Suppressor macrophage (primary cell): ENCODE measurements at places on chromosomes 5 and 9.
A peak's percentile ranks its signal among the peaks of the same experiment; 100 is the strongest.

DNA sequence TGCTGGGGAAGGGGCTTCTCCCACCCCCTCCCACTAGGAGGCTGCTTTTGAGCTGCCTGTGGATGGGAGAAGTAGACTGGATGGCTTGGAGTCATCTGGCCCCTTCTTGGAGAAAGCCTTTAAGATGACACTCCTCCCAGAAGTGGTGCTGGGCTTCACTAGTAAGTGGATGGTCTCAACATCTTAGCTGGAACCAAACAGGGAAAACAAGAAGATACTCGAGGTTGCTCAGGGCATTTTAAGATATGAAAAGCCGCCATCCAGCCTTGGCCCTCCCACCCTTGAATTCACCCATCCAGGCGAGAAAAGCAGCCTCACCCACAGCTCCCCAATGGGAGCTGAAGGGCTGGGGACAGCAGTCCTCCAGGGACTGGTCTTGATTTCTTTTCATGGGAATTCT, 7.8 kb upstream of the SMIM32 start:
- DNase-seq, result no peak

- no peak for DNase-seq
Measured at GRCh38 chr5:15731699-15732098, 231.7 kb downstream of the FBXL7 start.

DNA sequence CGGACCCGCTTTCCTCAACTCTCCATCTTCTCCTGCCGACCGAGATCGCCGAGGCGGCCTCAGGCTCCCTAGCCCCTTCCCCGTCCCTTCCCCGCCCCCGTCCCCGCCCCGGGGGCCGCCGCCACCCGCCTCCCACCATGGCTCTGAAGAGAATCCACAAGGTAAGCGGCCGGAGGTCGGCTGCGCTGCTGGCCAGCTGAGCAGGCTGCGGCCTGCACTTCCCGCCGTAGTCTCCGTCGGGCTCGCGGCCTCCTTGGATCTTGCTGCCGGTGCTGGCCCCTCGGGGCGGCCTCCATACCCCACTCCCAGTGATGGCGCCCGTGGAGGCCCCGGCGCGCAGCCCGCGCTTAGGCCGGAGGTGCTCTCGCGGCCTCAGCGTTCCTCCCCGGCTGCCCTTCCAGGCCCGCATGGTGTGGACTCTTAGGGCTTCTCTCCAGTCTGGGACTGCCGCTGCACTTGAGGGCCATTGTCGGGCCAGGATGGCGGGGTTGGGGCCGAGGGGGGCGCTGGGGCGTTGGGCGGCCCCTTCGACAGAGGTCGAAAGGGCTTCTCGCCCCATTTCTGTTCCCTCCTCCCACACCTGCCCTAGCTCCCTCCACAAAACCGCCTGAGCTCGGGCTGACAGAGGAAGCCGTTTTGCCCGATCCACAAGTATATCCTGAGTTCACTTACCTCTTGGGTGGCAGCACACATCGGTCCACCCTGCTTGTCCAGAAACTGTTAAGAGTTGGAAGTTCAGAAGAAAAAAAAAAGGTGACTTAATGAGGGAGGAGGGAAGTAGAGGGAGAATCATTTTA, 714 bp downstream of the UBE2D2 start:
- DNase-seq, result peak; percentile 53

GRCh38 chr5:44774279-44774880, 34.4 kb upstream of the MRPS30 start:
- DNase-seq, result peak; percentile 52

- DNase-seq, result no peak
Measured at GRCh38 chr9:137044502-137045177, 1.3 kb downstream of the NPDC1 start.
